ENCODE measurements at places on chromosomes 12 and 14.
A peak's percentile ranks its signal among the peaks of the same experiment; 100 is the strongest.

DNA sequence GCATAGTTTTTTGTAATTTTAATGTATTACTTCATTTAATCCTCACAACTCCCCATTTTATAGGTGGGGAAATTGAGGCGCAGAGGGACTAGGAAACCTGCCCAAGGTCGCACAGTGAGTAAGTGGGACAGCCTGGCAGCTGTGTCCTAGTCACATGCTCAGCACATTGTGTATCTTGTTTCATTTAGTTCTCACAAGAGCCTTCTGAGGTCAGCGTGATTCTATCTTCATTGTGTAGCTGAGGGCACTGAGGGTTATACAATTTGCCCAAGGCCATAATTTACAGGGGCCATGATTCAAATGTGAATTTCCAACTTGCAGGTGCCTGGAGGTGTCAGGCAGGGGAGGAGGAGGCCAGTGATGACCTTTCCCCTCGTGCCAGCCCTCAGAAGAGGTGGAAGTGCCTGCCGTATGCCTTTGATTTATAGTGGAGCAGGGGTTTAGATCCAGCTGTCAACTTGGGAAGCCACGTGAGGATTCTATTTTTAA, 30.3 kb upstream of the SMOC1 start:
- DNase-seq: no peak

DNA sequence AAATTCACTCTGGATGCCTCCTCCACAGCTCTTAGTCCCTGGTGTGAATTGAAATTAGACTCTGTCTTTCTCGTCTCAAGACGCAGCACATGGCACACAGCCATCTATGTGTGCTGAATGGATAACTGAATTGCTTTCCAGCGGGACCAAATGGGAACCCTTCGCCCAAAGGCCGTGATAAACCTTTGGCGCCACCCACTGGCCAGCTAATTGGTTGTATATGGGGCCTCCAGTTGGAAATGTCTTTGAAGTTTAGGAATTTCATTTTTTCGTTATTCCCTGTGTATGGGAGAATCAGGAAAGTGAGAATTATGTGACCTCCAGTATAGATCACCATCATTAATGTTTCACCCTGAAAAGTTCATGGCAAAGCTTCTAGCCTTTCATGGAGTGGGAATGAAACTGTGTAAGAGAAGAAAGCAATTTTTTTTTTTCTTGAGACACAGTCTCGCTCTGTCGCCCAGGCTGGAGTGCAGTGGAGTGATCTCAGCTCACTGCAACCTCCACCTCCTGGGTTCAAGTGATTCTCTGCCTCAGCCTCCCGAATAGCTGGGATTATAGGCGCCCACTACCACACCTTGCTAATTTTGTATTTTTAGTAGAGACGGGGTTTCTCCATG, 9.8 kb upstream of the HSP90AA1 start:
- peak; percentile 80 for DNase-seq

- no peak for DNase-seq
Observed at GRCh38 chr14:99258341-99258861, 13.6 kb downstream of the BCL11B start.

DNA sequence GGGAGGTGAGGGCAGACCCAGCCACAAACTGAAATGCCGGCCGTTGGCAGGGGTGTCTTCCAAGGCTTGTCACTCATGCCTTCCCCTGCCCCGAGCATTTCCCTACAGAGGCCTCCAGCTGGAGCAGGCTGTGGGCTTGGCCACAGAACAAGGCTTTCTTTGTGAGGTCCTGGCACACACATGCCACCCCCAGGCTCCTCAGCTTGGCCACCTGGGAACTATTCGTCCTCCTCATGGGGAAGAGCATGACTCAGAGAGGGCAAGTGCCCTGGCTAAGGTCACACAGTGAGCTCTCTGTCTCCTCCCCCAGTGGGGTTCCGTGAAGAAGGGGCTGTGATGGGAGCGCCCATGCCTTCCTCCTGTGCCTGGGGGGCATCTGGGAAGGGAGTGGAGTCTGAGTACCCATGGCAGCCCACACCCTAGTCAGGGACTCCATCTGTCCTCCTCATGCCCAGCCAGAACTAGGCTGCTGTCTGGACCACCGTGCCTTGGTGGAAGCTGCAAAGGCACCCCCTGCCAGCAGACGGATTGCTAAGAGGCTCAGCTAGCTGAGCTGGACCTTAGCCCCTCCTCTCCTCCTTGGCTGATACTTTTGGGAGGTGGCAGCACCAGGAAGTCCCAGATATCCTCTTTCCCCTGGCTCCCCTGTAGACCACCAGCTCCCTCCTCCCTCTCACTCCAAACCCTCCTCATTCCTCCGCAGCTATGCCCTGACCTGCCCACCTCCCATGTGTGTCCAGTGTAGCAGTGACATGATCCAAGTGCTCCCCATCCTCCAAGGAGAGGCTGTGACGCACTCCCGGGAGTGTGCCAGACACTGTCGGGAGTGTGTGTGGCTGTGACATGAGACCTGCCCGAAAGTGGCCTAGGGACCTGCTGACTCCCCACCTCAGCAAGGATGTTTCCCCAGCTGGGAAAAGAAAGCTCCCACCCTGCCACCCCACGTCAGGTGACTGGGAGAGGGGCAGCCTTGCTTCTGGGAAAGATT, 21.4 kb downstream of the ABCB9 start:
- peak; percentile 62 for DNase-seq

GRCh38 chr12:63302269-63302940, 151.4 kb upstream of the AVPR1A start:
- no peak for DNase-seq

DNA sequence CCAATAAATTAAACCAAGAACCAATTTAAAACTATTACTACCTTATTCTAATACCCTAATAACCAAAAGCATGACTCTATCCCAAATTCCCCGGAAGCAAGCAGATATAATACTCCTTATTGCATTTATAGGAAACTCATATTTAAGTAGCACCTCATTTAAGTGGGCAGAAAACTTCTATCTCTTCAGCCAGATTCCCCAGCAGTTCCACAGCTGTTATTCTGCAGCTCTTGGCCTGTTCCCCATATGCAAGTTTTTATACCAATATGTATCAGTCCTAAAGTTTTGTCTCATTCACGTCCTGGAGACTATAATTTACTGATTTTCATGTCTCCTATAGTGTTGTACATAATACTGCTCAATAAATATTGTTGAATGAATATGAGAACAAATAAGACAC, 106.5 kb downstream of the MYRFL start:
- DNase-seq: no peak

DNA sequence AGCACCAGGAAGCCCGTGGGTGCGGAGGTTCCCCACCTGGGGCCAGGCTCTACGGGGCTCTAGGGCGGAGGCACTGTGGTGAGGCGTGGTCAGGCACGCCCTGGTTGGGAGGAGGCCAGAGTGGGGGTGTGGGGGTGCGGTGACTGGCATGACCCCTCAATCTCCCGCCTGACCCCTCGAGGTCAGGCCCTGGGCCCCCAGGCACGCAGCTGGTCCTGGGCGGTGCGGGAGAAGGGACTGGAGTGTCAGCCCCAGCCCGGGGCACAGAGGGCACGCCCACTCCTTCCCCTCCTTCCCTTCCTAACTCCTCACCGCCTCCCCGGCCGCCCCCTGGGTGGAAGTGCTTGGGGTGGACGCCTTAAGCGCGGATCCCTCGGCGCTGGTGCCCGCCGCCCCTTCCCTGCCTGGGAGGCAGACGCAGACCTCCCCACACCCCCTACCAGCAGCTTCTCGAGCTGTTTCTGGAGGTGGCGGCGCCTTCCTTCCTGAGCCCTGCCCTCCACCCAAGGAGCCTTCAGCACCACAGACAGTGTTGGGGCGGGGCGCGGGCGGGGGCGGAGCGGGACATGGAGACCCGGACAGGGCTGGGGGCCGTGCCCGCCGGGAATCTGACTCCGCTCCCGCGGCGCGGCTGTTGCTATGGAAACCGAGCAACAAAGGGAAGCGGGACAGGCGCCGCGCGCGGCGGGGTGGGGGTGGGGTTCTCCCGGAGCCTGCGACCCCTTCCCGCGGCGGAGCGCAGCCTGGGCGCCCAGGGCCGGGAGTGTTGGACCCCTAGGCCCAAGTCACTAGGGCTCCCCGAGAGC, 741 bp upstream of the CRIP2 start:
- DNase-seq: peak; percentile 73

DNA sequence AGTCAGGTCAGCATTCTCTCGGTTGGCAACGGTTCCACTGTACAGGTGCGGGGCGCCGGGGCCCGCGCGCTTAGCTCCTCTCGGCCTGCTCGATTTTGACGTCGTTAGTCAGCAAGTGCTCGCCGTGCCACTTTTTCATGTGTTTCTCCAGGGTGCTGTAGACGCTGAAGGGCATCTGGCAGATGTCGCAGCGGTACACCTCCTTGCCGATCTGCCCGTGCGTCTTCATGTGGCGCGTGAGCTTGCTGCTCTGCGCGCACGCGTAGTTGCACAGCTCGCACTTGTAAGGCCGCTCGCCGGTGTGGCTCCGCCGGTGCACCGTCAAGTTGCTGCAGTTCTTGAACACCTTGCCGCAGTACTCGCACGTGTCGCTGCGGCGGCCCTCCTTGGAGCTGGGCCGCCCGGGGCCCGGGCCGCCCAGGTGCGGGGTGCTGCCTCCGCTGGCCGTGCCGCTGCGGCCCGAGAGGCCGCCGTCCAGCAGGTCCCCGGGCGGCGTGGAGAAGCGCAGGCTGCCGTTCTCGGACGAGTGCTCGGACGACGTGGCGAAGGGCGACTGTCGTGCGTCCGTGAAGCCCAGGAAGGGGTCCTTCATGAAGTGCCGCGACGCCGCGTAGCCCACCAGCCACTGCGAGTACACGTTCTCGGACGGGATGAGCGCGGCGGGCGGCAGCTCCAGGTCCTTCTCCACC, 97.8 kb downstream of the BCL11B start:
- DNase-seq: no peak

GRCh38 chr12:67910360-67911274, 78.6 kb upstream of the IFNG-AS1 start:
- DNase-seq: peak; percentile 97

DNA sequence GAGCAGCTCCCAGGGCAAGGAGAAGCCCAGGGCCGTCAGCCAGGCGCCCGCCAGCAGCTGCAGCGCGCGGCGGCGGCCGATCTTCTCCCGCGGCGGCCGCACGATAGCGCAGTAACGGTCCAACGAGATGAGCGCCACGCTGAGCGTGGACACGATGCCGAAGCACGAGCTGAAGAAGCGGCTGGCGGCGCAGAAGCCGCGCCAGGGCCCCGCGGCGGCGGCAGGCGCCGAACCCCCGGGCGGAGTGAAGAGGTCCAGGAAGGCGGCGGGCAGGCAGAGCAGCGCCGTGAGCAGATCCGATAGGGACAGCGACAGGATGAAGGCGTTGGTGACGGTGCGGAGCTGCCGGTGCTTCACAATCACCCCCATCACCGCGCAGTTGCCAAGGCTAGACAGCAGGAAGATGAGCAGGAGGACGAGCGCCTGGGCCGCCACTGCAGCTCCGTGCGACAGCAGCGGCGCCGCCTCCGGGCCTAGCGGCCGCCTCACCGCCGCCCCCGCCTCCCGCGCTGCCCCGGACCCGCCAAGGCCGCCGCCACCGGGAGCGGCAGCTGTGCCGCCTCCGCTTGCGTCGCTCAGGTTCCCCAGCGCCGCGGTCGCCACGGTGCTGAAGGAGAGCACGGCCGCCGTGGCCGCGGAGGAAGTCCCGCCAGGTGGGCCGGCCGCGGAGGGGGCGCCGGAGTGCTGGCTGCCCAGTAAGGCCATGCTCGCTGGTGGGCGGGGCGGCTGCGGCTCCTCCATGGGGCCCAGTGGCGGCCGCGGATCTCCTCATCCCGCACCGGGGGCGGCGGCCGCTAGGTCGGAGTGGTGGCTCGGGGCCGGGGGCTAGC, 479 bp downstream of the GPR135 start:
- DNase-seq: peak; percentile 58

- DNase-seq: no peak
Observed at GRCh38 chr12:53960187-53961024, 5.7 kb downstream of the HOXC12 start.

- peak; percentile 58 for DNase-seq
Observed at GRCh38 chr12:95582230-95583058, 31.2 kb upstream of the USP44 start.

DNA sequence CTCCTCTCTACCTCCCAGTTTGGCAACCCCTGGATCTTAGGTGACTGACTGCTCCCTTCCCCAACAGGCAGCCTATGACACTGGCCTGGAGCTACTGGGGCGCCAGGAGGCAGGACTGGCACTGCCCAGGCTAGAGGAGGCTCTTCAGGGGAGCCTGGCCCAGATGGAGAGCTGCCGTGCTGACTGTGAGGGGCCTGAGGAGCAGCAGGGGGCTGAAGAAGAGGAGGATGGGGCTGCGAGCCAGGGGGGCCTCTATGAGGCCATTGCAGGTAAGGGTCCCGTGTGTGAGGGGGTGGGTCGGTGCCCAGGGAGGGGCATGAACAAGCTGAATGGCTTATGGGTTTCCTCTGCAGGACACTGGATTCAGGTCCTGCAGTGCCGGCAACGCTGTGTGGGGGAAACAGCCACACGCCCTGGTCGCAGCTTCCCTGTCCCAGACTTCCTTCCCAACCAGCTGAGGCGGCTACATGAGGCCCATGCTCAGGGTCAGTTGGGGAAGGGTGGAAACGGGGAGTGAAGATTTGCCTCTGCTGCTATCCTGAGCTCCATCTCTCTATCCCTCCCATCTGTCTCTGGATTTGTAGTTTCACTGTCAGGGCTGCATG, 2.2 kb downstream of the P3H3 start:
- no peak for DNase-seq

DNA sequence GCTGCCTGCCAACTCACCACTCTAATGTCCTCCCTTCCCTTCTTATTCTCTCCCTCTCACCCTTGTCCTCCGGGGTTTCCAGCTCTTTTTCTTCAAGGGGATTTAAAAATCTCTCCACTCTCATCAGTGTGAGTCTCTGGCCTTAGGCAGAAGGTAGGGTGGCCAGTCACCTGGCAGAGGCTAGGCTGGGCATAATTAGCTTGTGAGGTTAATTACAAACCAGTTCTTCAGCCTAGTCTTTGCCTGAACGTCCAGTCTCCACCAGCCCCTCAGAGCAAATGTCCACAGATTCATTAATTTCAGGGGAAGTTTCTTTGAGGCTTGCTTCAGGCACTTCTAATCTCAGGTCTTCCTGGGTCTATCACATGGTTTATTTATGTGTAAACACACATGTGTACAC, 6.7 kb downstream of the KRT7 start:
- no peak for DNase-seq

DNA sequence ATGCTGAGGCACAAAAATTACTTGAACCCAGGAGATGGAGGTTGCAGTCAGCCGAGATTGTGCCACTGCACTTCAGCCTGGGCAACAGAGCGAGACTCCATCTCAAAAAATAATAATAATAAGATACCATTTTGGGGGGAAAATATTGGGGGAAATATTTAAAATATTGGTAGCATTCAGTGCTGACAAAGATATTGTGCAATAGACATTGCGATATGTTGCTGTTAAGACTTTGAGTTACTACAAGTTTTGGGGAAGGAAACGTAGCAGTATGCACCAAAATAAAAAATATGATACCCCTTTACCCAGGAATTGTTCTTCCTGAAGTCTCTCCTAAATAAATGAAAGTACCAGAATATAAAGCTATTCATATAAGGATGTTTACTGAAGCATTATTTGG, 37.7 kb upstream of the MYBPC1 start:
- no peak for DNase-seq
